ENCODE measurements at places on chromosomes 13 and 19.

DNA sequence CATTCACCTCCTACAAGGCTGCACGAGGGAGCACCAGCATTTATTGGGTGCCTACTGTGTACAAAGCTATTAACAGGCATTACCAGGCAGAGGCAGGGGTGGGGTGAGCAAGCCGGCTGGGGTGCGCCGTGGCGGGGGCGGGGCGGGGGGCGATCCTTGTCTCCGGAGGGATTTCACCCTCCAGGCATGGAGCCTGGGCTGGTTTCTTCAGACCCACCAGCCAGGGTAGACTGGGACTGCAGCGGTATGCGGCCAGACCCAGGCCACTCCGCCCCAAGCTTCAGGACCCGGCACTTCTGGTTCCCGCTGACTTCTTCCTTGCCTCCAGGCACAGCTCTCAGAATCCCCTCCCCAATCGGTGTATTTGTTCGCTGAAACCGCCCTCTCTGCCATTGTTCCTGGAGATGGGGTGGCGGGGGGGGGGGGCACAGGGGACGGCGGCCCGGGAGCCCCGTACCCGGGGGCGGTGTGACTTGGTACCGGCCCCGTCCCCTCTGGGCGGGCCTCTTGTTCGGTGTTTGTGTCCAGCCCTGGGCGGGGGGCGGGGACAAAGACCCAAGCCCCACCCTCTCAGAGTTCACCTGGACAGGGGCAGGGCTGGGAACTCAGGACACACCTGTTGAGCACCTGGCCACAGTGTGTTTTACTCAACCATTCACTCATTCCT lies 14.4 kb downstream of the TJP3 start:
- no peak for DNase-seq

GRCh38 chr13:78562237-78562889 lies 41.0 kb downstream of the POU4F1 start:
- DNase-seq = no peak

DNA sequence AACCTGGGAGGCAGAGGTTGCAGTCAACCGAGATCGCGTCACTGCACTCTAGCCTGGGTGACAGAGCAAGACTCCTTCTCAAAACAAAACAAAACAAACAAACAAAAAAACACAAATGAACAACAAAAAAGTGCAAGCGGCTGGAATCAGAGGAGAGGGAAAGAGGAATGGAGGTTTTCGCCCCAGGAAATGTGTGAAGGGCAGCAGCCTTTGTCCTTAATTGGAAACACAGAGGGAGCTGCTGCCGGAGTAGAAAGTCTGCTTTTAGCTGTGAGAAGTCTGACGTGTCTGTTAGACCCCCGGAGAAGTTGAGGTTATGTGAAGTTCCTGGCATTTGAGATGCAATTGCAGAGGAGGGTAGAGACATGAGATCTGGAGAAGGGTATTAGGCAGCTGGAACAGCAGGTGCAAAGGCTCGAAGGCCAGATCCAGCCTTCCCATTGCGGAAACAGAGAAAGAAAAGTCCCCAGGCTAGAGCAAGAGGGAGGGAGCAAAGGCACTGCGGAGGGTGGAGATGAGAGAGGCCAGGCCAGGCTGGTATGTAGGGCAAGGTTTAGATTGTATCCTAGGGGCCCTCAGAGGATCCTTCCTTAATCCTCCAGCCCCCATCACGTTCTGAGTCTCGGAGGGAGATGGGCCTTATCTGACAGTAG lies 473 bp downstream of the TMIGD2 start:
- no peak for DNase-seq

DNA sequence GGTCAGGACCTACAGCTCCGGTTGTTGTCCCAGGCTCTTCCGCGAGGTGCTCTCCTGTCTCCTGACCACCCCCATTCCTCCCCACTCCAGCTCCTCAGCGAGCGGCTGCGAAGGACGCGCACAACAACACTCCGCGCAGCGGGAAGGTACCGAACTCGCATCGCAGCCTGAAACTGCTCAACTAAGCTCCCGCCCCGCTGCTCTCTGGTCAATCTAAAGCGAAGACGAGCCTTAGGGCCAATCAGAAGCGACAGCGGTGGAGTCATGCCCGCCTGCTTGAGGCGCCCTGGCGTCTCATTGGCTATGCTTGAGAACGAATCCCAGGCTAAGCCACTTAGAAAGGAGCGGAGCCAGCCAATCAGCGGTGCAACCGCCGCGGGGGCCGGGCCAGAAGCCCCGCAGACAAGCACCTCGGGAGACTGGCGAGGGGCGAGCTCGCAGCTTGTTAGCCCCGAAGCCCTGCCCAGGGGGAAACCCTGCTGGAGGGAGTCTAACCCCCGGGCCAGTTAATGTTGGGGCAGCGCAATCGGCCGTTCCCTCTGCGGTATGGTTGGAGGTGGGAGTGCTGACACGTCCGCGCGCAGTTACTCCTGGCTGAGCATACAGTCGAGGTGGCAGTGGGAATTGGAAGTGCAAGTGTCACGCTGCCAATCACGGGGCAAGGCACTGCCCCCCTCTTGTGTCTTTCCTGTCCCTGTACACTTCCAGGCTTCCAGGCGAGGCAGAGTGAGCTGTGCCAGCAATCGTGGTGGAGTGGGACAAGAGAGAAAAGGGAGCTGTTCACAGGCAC lies 1.9 kb upstream of the ZBTB32 start:
- peak; percentile 99 for DNase-seq

DNA sequence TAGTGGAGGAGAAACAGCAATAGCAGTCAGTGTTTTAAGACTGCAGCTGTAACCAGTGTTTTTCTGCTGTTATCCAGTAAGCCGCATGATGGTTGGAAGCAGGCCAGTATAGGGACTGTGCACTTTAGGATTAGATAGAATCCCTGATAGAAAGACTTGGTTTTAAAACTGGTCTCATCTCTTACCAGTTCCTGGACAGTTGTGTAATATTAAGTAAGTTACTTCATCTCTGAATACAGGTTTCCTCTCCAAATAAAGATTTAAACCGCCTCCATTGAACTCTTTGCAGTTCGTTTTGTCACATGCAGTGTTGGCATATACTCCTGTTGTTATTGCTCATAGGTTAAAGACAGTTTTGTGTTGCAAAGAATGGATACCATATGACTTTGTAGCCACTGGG lies 25.6 kb downstream of the URI1 start:
- no peak for DNase-seq

DNA sequence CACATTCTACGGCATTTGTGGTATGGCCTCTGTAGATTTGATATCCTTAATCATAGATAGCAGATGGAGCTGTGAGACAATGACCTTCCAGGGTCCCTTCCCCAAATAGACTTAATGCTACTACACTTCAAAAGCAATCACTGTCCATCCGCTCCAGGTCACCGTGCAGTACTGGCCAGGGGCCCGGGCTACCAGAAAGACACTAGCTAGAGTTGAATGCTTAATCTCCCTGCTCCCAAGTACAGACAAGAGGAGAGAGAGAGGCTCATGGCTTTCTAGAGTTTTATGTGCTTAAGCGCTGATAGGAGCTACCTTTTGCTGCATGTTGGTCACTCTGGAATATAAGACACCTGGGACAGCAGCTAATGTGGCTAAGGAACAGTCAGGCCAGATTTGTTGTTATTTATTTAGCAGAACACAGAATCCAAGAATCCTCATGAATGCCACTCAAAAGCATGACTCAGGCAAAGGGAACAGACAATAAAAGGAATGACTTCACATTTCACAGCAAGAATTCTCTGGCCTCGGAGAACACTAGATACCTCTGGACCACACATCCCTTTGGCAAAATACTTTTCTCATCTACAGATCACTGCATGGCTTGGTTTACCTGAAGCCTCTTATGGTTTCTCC lies 165.0 kb downstream of the LACC1 start:
- DNase-seq = no peak

DNA sequence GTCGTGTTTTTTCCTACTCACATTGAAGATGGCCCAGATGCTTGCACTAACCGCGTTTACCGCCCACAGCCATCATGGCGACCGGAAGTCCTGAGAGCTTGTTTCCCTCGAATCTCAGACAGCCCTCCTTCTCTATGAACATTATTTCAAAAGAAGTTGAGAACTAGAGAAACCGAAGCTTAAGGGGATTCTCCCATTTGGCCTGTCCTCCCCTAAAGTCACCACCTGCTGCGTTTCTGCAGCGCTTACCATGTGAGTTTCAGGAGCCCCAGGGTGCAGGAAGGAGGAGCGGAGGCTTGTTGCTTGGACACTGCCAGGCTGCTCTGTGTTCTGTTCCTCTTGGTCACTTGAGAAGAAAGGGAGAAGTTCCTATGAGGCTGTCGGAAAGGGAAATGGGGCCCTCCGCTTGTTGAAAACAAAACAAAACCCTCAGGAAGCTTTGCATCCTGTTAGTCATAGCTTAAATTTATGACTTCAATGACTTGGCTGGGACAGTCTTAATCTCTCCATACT lies 6.2 kb downstream of the CARD8 start:
- DNase-seq = no peak

- DNase-seq = no peak
Measured at GRCh38 chr13:38228322-38228721, 121.3 kb upstream of the UFM1 start.

- DNase-seq = no peak
Measured at GRCh38 chr19:3651684-3652083, 25.1 kb upstream of the CACTIN start.

GRCh38 chr19:48859711-48860572 lies 8.5 kb downstream of the PLEKHA4 start:
- no peak for DNase-seq

DNA sequence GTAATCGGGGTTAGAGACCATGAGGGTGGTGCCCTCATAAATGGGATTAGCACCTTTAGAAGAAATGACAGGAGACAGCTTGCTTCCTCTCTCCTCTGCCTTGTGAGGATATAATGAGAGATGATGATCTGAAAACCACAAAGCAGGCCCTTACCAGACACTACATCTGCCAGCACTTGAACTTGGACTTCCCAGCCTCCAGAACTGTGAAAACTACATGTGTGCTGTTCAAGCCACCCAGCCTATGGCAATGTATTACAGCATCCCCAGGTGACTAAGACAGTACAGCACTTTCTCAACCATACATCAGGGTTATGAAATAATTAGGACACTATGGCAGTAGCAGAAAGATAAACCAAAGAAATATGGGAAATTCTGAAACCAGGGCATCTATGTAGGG lies 7.4 kb downstream of the ZNF564 start:
- DNase-seq = no peak

DNA sequence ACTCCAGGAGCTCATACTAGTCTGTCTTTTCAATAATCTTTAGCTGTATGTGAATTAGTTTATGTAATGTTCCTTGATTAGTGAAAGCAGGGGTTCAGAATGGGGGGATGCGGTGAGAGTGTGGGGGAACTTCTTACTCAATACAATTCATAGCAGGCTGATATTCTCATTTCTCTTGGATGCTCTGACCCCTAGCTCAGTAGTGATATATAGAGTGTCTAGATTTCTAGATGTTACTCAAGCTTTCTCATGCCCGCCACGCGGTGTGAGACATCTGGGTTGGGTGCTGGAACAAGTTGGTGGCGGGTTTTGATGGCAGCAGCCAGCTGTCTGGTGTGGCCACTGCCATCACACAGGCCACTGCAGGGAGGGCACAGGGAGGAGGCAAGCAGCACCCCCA lies 39.3 kb upstream of the FLT1 start:
- no peak for DNase-seq

DNA sequence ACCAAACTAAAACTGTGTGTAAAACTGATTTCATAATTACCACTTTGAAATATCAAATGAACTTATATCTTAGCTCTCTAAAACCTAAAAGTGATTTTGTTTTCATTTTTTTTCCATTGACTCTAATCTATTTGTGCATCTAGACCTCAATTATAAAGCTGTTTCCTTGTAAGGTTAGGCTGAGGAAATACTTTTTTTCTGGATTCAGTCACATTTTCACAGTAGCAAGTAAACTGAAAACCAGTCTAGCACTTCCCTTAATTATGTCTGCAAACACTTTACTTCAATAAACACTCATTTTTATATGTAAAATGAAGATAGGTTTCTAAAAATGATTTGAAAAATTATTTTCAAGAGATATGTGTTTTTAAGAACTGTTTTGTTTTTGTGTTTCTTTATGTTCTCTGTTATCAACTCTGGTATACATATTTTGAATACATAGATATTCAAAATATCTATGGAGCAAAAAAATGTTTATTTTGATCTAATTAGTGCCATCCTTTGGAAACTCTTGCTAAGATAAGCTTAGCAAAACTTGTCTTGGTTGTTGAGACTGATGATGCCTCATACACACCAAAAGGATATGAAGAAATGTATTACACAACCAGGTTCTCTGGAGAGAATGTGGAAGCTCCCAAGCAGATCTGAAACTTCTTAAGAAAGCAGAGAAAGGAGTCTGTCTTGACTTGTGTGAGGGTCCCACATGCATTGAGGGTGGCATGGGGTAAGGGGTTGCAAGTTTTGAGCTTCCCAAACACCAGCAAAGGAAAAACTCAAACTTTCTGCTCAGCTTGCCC lies 1887.4 kb downstream of the PCDH9 start:
- DNase-seq = no peak

GRCh38 chr19:2795827-2796658 lies 10.7 kb downstream of the THOP1 start:
- no peak for DNase-seq

GRCh38 chr13:114151565-114152284 lies 19.3 kb upstream of the RASA3 start:
- no peak for DNase-seq

GRCh38 chr19:485077-485476 lies 11.2 kb upstream of the MADCAM1 start:
- DNase-seq = no peak

DNA sequence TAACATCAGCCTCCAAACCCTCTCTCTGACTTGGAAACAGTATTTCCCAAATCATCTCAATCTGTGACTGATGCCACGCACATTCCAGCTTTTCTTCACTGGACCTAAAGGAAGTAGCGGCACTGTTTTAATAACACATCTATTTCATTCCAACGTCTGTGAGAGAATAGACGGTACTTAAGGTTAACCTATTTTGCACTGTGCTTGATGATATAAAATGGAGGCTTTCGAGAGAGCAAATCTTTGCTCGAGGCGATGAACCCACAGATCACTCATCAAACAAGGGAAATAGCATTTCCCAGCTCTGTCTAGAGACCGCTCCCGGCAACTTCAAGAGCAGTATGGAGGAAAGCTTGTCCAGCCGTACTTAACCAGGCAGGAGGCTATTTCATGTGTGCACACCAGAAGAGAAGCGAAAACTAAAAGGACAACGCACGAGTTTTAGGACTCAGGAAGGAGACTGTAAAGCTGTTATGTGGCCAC lies 2.9 kb downstream of the UBL3 start:
- no peak for DNase-seq

DNA sequence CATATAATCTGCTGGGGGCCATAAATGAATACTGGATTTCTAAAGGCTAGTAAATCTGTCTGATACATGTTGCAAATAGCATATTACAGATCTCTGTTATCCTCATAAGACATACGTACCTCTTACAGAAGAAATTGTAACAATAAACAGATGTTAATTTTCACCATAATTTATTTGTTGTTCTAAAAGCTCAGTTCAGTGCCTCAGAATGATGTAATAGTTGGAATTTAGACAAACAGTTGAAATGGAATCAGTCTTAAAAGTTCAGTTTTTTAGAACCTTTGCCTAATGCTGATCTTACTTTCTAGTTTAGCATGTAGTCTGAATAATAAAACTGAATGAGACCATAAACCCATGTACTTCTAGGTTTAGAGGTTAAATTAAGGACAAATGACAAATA lies 43.1 kb downstream of the B3GLCT start:
- DNase-seq = no peak

Measured in hepatic stellate cell (primary cell).